ENCODE measurements at places on chromosomes 3 and 15.

GRCh38 chr3:127665586-127665985, 7.2 kb upstream of the ABTB1 start:
- no peak for DNase-seq

DNA sequence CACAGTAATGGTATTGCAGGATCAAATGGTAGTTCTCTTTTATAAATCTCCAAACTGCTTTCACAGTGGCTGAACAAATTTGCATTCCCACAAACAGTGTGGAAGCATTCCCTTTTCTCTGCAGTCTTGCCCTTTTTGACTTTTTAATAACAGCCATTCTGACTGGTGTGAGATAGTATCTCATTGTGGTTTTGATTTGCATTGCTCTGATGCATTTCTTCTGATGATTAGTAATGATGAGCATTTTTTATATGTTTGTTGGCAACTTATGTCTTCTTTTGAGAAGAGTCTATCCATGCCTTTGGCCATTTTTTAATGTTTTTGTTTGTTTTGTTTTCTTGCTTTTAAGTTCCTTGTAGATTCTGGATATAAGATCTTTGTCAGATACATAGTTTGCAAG, 316.1 kb upstream of the TMCO5A start:
- no peak for DNase-seq

DNA sequence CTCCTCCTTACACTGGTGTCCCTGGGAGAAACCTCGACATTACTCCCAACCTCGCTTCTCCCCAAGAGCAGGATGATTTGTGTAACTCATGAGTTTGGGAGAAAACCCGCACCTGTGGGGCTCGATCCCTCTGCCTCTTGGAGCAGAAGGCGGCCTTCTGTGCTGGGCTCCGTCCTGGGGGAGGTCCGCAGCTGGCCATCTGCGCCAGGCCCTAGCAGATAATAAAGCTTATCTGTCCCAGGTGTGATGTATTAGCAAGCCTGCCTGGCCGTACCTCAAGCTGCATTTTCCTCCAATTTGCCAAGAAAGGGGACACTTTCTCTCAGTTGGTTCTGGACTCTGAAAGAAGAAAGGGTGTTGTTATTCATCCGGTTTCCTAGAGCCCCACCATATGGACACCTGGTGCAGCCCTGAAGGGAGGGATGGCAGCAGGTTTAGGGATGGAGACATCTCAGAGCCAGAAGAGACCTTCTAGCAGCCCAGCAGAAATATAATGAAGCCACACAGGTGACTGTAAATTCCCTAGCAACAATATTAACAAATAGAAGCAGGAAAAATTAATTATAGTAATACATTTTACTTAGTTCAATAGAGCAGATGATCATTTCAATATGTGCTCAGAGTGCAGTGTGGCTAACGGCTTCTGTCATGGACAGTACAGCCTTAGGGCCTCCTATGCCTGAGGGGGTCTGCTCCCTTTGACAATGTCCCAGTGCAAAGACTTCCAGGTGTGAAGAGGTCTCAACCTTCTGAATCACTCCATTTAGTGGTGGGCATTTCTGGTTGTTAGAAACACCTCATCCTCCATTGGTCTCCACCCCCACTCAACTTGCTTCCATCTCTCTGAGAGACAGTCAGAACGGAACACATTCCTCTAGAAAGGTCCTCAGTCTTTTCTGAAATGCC, 94.8 kb downstream of the CPN2 start:
- DNase-seq: no peak

GRCh38 chr15:64112904-64113303, 17.1 kb downstream of the SNX1 start:
- no peak for DNase-seq

DNA sequence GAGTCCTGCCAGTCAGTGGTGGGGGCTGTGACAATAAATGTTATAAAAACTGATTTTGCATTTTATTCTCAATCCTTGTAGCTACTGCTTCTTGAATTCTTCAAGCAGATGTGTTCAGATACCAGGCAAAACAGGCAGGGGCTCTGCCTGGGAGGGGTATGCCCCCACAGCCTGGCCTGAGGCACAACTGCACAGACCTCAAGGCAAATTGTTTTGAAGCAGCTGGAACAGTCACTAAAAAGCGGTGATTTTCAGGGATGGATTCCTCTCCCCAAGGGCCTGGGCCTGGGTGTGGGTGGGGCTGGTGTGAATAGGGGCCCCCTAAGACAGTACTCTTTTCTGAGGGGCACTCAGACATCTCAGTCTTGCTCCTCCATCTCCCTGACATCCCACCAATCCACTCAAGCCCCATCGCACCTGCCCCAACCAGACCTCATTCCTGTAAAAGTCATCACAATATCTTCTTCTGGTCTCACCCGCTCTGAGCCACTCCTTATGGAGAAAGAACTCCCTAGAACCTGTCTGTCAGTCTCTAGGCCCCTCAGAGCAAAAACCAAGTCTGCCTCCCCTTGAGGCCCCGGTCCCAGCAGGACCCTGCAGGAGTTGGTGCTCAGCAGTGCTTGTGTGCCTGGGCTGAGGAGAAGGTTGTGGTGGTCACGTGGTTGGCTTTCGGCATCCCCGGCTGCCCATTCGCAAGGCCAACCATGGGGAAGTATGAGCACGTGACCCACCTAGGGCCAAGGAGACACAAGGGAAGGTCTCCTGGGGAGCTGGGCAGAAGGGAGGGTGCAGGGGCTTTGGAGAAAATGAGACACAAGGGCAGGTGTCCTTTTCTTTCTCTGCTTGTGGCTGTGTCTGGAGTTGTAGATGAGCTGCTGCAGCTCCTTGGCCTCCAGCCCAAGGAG, 2.9 kb upstream of the PSTPIP1 start:
- DNase-seq: no peak

GRCh38 chr15:31478702-31479221, 152.1 kb downstream of the KLF13 start:
- DNase-seq: no peak

DNA sequence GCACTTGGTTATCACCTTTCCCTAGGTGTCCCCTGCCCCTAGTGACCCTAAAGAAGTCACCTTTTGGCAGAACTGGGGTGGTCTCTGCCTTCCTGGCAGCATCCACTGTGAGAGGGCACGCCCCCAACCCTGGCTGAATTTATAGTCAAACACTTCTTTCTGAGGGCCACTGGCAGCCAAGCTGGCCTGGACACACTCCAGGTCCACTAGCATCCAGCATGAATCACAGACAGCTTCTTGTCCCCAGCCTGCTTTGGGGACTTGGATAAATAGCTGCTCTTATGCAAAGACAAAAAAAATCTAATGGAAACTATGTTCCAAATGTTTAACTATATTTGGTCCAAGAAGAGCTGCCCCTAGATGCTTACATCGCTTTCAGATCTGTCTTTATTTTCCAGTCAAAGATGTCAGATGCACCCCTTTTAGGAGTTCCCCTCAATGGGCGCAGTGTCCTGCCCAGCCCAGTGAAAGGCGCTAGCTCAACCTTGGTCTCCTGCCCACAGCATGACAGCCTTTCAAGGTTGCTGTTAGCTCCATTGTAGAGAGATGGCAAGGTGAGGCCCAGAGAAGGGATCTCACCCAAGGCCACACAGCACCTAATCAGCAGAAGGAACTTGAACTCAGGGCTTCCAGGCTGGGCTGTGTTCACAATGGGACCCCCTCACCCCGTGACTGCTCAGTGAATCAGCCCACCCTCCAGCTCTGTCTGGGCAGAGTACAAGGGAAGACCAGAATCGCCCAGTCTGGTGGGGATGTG, 7.0 kb downstream of the RASL12 start:
- no peak for DNase-seq

- DNase-seq: no peak
Observed at GRCh38 chr15:82943176-82943575, 9.3 kb downstream of the HOMER2 start.

- no peak for DNase-seq
Observed at GRCh38 chr15:54304321-54304720, 326.1 kb downstream of the UNC13C start.

DNA sequence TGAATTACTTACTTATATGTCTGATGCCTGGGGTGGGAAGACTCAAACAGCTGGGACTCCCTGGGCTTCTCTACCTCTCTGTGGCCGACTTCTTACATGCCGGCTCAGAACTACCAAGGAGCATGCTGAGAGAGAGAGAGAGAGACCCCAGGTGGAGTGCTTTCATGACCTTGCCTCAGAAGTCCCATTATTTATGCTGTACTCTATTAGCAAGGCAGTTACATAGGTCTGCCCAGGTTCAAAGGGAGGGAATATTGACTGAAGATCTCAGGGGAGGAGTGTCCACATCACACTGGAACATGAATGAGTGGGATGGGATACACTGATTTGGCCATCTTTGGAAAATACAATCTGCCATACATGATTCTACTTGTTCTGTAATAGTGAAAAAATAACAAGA, 16.2 kb downstream of the CCDC32 start:
- DNase-seq: no peak

GRCh38 chr15:57861815-57862586, 155.5 kb downstream of the POLR2M start:
- DNase-seq: no peak

GRCh38 chr3:25023876-25024275, 404.2 kb upstream of the RARB start:
- no peak for DNase-seq

GRCh38 chr3:136750209-136750896, 1.8 kb downstream of the STAG1 start:
- DNase-seq: no peak
